ENCODE measurements at places on chromosomes 1 and 21.
A peak's percentile ranks its signal among the peaks of the same experiment; 100 is the strongest.

DNA sequence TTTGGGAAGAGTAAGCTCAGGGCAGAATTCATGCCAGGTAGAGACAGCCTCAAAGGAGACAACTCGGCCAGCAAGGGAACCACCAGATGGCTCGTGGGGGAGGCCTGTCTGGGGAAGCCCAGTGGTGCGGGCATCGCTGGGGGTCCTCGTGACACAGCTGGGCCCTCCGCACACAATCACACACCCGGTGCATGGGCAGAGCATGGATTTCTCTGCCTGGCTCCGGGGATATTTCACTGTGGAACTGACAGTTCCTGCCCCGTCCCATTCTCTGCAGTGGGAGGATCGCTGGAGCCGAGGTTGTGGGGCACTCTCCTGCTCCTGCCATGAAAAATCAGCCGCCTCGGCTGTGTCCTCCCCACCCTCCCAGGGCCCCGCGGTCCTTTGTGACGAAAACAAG lies 108.0 kb downstream of the CRYAA start:
- no peak for DNase-seq

- DNase-seq: peak; percentile 50
Measured at GRCh38 chr1:67700692-67701410, 15.8 kb downstream of the GADD45A start.

- DNase-seq: peak; percentile 62
Measured at GRCh38 chr1:247281001-247281574, 25.2 kb downstream of the VN1R5 start.

DNA sequence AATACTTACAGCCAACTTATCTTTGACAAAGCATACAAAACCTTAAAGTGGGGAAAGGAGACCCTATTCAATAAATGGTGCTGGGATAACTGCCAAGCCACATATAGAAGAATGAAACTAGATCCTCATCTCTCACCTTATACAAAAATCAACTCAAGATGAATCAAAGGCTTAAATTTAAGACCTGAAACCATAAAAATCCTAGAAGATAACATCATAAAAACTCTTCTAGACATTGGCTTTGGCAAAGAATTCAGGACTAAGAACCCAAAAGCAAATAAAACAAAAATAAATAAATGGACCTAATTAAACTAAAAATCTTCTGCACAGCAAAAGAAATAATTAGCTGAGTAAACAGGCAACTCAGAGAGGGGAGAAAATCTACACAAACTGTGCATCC lies 335.6 kb upstream of the PBX1 start:
- no peak for DNase-seq

DNA sequence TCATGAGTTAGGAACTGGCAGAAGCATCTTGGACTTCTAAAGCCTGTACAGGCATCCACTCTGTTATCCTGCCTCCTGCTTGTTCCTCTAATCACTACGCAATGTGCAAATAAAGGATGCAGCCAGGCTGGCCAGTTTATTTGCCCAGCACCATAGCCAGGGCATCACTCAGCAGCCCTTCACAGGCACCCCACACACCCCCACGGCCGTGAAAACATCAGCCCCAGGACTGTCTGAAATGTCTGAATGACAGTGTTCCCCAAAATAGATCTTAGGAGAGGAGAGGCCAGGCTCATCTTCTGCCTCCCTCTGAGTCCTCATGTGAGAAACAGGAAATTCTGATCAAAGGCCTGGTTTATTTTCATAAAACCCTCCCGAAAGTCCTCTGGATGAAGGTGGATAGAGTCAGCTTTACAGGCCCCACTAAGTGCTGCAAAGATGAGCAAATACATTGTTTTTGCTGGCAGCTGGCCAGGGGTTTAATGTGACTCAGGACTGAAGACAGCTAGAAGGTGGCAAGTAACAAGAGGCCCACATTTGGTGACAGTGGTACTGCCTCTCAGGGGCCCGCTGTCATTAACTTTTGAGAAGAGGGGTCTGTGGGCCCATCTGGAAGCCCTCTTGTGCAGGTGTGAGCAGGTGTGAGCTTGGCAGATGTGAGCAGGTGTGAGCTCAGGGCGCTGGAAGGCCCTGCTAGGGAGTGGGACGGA lies 32.9 kb downstream of the GRHL3 start:
- DNase-seq: peak; percentile 73

DNA sequence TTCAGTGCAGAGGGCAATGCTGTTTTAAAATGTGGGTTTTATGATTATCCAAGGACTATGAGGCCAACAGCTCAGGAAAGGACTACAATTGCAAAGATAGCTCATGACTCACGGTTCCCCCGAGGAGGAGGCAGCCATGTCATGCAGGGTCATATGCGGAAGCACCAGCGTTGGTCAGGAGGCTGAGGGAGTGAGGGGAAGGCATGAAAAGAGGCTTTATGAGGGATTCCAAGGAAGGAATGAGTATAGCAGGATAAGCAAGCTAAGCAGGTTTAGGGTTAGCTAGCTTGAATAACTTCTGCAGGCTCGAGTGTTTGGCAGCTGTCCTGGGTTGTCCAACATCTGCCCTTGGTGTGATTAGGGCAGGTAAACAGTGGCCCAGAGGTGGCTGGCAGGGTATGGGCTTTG lies 495.1 kb downstream of the SETD4 start:
- DNase-seq: peak; percentile 93

- no peak for DNase-seq
Measured at GRCh38 chr21:41374867-41375533, 13.2 kb downstream of the MX2 start.

DNA sequence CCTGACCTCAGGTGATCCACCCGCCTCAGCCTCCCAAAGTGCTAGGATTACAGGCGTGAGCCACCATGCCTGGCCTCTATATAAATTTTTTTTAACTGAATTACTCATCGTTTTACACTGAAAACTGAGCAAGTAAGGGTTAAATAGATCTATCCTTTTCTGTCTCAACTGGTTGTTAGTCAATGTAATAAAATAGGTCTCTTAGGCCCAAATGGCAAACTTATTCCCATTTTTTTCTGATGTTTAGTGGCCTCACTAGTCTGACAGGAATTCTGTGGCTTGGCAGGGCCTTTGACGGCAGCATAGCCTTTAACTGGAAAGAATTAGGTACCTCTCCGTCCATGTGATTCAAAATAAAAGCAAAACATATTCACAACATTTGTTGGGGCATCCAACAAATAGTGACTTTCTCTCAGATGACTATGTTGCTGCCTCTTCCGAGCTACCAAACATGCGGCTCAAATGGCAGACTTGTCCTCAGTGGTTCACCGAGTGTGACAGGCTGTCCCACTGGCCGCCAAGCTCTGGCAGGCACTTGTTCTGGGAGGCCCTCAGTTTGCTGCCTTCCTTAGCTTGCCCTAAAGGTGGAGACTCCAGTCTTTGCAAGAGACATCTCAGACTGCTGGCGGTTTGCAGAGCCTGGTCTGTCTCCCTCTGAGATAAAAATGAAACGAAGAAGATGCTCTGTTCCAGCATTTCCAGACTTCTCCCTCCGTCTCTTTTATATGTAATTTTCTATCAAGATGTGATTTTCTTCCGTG lies 17.4 kb downstream of the ATP1A4 start:
- DNase-seq: no peak

- no peak for DNase-seq
Measured at GRCh38 chr1:20410503-20410902, 75.5 kb downstream of the CAMK2N1 start.

DNA sequence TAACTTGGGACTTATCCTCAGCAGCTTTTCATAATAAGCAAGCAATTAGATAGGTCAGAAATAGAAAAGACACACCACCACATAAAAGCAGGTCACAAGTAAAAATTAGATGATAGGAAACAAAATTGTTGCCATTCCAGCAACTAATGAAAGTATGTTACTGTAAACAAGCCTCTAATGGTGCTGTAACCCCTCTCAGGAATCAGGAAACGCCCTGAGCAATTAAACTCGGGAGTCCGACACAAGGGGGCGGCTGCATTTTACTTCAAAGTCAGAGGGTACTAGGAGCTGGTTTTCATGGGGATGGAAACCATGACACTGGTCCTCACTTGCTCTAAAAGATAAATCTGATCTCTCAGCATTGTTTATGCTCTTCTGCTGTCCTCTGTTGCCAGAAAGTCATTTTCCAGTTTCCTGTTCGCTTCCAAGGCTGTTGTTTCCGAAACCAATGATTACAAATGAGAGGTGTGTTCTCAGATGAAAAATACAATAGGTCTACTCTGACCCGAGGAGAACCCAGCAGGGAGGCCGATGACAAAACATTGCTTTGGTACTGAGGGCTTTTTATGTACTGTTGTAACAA lies 93.4 kb downstream of the TGFBR3 start:
- DNase-seq: no peak

- DNase-seq: peak; percentile 31
Measured at GRCh38 chr1:56360021-56360420, 219.3 kb downstream of the PLPP3 start.

DNA sequence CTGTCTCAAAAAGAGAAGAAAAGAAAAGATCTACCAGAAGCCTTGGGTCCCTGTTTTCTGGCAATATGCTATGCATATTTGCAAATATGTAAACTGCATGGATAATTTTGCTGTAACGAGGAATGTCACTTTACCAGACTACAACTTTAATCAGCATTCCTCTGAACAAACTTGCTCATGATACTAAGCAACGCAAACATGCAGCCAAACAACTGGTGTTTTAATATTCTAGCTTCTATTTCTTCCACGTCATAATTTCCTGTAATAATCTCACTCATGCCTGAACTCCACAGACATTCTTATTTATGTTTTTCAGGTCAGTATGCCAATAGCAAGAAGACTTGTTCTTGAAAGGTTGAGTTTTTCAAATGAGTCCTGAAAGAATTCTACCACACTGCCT lies 114.1 kb downstream of the SIM2 start:
- no peak for DNase-seq

DNA sequence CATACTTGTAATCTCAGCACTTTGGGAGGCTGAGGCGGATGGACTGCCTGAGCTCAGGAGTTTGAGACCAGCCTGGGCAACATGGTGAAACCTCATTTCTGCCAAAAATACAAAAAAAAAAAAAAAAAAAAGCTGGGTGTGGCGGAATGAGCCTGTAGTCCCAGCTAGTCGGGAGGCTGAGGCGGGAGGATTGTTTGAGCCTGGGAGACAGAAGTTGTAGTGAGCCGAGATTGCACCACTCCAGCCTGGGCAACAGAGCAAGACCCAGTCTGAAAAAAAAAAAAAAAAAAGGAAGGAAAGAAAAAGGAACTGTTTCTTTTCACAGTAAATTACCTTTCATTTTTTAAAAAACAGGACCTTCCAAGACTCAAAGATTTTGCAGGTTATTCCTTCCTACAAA lies 29.5 kb downstream of the LIN9 start:
- no peak for DNase-seq

GRCh38 chr21:36773117-36773516 lies 74.2 kb downstream of the SIM2 start:
- DNase-seq: peak; percentile 75

DNA sequence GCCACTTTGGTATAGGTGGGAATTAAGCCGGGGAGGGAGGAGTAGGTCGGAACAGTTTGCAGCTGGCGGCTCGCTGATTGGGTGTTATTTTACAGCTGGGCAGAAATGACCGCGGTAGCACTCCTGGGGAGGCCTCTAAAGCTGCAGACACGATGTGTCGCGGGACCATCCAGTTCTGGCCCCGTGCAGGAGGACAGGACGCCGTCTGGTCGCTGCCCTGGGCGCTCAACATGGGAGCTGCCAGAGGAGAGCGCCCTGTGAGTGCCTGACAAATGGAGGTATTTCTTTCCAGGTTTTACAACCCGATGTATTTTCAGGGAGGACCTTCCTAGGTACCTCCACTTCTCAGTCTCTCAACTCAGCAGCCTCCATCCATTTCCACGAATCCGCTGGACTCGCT lies 46.2 kb downstream of the CDC7 start:
- DNase-seq: no peak

DNA sequence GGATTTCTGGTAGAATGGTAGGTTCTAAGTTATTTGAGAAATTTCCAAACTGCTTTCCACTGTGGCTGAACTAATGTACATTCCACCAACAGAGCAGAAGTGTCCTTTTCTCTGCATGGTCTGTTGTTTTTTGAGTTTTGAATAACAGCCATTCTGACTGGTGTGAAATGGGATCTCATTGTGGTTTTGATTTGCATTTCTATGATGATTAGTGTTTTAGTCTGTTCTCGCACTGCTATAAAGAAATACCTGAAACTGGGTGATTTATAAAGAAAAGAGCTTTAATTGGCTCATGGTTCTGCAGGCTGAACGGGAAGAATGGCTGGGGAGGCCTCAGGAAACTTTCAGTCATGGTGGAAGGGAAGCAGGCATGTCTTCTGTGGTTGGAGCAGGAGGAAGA lies 80.3 kb downstream of the SDCCAG8 start:
- DNase-seq: no peak

Measured in EL (cell line).